ENCODE measurements at places on chromosomes 7 and 10.

GRCh38 chr10:28082316-28082715 is 83.4 kb upstream of the ODAD2 start:
- no peak for DNase-seq

DNA sequence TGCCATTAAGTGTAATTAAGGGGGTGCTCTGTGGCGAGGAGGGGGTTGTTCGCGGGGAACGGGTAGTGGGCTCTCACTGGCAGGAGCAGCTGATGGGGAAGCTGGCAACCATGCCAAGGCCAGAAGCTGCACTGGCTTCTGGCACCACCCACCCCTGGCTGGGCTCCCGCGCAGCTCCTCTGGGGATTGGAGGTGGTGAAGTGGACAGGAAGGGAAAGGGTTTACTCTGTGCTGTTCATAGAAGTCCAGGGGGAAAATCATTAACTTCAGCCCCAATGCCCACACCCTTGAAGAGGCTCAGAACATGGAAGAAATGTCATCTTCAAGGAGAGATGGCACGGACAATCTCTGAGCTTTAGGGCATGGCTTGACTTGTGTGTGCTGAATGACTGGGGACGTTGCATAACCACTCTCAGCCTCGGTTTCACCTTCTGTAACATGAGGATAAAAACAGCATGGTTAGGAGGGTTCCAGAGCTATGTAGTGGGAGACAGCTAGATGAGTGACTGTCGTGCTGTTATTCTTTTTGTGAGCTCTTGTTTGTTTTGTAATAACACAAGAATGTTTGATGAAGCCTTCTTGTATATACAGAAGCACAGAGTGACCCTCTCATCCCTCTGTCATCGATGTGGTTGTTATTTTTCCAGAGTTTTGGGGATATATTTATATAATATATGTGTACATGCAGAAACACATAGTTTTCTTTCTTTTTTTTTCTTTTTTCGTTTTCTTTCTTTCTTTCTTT is 29.9 kb downstream of the KAZALD1 start:
- peak; percentile 11 for DNase-seq

- no peak for DNase-seq
These were observed 205.3 kb downstream of the ARHGAP21 start for GRCh38 chr10:24518411-24518810.

DNA sequence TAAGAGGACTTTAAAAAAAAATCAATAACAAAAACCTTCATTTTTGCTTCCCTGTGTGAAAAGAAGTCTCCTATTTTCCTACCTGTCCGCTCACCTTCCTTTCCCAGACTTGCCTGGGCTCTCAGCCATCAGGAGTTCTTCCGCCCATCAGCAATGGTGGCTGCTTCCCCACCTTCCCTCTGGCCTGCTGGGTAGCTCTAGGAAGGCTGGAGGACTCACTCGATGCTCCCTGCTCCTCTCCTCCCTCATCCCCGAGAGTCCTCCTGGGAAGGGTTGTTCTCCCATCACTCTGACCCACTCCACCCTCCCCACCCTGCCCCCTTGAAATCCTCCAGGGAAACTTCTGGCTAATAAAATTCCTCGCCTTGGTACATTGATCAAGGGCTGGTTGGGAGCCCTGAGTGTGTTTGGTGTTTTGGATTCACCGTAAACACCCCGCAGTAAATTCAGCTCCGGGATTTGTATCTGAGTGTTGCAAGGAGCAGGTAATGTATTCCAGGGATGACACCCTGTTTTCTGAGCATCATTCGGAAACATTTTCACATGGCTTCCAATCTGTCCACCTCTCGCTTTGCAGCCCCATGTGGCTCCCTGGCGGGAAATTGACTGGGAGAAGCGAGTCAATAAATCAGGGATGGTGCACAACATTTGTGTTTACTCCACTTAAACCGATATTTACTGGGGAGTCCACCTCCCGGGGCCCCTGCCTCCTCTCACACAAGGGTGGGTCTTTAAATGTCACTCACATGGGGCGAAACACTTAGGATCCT is 126.4 kb upstream of the SDK1 start:
- DNase-seq = no peak

DNA sequence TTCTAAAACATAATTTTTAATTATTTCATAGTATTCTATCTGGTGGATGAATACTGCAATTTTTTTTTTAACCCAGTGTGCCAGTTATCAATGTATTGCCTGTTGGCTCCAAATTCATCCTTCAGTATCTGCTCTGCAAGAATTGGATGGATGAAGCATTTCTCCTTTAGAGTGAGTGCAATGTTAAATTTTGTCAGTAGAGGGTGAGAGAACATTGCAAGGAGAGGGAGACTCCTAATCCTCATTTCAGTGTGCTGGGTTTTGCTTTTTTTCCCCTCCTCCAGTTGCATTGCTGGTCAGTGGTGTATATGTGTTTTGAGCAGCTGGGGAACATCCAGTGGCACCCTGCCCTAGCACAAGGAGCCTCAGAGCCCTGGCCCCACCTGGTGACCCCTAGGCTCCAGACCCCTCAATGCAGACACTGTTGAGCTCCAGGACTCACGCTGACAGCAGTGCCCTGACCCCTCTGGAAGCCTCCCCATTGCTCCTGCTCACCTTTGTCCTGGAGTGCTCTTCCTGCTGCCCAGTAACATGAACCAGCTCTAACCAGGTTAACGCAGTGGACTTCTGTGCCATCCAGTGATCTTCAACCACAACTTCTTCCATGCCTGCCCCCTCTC is 199.4 kb downstream of the USP6NL start:
- DNase-seq = no peak

DNA sequence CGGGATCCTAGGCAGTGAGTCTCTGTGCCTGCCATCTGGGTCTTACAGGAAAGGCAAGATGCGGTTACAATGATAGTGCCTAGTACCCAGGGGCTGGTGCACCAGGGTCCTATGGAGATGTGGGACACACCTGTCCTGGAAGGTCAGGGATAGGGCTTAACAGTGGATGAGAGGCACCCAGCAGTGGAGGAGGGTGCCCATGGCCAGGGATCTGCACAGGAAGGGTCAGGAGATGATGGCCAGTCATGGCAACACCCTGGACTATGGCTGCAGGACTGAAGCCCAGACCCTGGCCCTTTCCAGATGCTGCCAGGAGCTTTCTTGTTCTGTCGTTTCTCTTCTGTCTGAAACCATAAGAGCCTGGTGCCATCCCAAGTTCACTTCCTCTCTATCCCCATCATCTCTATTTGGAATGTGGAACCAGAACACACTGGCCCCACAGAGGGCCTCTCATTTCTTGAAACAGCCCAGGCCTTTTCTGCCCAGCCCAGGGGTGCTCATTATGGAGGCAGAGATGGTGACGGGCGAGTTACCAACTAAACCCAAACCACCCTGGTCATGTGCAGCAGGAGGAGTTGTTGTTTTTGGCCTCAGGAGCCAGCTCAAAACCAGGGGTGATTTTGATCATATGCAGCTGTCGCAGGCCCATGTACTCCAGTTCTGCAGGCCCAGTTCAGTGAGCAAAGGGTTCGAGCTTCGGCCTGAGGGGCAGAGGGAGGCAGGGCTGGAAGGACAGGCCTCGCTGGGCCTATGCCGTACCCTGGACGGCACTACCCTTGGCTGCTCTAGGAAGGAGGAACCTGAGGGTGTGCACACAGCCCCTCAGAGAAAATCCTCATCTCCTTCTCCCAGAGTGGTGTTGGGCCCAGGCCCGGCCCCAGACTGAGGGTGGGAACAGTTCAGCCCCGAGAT is 52.6 kb upstream of the GDF10 start:
- no peak for DNase-seq

- DNase-seq = peak; percentile 33
These were observed 58.2 kb upstream of the LYZL2 start for GRCh38 chr10:30687698-30688213.

GRCh38 chr7:73864981-73865711 is 4.2 kb downstream of the TMEM270 start:
- DNase-seq = no peak

- DNase-seq = no peak
These were observed at the start of gene COL13A1 for GRCh38 chr10:69801434-69802315. Gene COL13A1, plus strand, starts transcription at chr10:69801906. Its CDS starts 518 bp downstream, at chr10:69802424.

- DNase-seq = no peak
These were observed 78.9 kb downstream of the CACNB2 start for GRCh38 chr10:18219146-18219545.

DNA sequence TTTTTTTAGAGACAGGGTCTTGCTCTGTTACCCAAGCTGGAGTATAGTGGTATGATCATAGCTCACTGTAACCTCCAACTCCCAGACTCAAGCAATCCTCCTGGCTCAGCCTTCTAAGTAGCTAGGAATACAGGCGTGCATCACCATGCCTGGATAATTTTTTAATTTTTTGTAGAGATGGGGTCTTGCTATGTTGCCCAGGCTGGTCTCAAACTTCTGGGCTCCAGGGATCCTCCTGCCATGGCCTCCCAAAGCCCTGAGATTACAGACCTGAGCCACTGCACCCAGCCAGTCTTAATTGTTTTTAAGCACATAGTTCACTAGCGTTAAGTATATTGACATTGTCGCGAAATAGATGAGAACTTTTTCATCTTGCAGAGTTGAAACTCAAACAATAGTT is 2.0 kb downstream of the SUPV3L1 start:
- DNase-seq = no peak

DNA sequence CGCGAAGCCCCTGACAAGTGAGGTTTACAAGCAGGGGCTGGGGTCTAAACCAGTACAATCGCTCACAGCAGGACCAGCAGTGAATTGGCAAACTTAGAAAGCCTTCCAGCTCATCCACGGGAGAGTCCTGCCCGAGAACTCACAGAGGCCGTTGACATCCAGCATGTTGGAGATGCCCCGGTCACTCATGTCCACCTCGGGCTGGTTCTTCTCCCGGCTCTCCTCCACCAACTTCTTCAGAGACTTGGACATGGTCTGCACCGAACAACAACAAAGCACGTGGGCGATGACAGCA is 447 bp downstream of the RSU1 start:
- DNase-seq = no peak

GRCh38 chr7:155998766-155999630 is 186.7 kb upstream of the SHH start:
- DNase-seq = no peak

DNA sequence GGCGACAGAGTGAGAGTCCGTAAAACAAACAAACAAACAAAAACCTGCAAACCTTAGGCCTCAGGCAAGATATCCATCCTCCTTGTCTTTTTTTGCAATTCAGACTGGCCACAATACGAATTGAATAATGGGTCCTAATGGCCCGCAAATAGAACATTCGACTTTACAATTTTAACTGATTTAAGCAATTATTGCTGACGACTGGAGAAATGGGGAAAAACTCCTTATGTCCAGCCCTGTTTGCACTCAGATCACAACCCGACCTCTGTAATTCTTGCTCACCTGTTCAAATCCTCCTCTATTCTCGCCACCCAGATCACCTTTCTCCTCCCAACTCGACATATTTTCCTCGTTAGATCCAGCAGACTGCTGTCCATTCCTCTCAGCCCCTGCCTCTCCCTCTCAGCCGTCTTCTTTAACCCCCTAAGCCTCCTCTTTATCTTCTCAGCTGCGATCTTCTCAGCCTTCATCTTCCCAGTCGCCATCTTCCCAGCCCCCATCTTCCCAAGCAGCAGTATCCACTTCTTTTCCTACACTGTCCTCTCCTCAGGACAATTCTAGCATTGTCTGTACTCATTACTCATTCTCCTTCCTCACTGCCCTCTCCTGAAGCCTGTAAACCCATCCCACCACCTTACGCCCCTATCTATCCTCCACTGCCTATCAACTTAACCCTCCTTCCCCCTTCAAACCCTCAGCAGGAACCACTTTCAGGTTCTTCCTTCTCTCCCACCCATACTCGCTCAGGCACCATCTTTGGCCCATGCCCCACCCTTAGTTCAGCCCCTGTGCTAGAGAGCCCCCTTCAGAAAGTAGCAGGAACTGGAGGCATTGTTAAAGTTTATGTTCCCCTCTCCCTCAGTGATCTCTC is 61.8 kb downstream of the LRRC17 start:
- DNase-seq = no peak

- no peak for DNase-seq
These were observed 51.0 kb upstream of the OSBPL3 start for GRCh38 chr7:25031007-25031406.

- DNase-seq = no peak
These were observed 99.9 kb upstream of the BAIAP2L1 start for GRCh38 chr7:98500764-98501163.

- no peak for DNase-seq
These were observed 5.7 kb downstream of the SEMA3A start for GRCh38 chr7:84188786-84189405.

- no peak for DNase-seq
These were observed 82.3 kb downstream of the PRKAG2 start for GRCh38 chr7:151794508-151795167.

GRCh38 chr7:77473229-77474005 is 57.3 kb upstream of the GSAP start:
- DNase-seq = no peak

DNA sequence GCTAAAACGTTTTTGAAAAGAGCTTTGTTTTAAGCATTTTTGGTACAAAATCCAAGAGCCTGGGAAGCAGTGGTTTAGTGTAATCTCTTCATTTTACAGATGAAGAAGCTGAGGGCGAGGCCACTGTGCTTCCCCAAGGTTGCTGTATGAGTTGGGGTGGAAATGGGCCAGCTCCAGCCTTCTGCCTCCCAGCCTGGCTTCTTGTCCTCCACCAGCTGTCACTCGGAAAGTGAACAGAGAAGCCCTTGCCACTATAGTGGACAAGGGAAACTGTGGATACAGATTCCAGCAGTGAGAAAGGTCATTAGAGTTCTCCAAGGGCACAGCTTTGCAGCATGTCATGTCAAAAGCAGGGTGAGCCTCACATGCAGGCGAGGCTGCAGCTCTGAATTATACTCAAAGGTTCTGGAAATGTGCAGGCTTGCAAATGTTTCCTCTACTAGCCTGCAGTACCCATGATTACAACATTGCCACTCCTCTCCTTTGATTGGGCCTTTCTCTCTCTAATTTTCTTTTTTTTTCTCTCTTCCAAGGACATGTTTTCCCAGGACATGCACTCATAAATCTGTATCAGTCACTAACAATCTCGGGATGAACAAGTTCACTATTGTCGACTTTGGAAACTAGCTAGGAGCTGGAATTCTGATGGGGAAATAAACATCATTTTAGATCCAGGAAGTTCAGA is 33.0 kb downstream of the BAMBI start:
- no peak for DNase-seq

- DNase-seq = no peak
These were observed 88.4 kb downstream of the ABCA13 start for GRCh38 chr7:48259463-48260280.

DNA sequence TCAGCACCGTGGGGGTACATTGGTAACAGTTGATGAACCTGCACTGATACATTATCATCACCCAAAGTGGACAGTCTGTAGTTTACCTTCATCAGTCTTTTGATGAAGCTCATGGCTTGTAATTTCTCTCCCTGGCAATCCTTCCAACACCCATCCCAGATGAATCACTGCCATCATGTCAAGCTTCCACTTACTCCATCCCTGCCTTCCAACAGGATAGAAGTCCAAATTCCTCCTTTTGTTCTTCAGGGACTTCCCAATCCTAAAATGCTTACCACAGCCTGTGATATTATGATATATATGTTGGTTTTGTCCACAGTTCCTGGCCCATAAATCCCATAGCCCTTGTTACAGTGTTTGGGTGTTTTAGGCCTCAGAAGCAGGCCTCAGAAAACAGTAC is 16.1 kb downstream of the SNX10 start:
- no peak for DNase-seq

Measured in NCI-H2029 (cell line).